ENCODE measurements at places on chromosomes 2 and 18.

DNA sequence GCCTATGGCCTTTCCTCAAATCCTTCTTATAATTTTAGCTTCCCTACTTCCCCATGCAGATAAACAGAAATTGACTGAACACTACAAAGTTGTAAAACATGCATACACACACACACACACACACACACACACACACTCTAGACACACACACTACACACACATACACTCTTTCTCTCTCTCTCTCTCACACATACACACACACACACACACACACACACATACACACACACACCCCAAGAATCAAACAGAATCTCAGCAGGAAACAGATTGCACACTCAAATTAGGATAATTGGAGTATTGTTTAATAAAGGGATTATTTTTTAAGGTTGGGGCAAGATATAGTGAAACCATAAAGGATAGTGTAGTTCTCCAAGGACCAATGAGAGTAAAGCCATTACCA lies 152.2 kb upstream of the SP5 start:
- no peak for DNase-seq

DNA sequence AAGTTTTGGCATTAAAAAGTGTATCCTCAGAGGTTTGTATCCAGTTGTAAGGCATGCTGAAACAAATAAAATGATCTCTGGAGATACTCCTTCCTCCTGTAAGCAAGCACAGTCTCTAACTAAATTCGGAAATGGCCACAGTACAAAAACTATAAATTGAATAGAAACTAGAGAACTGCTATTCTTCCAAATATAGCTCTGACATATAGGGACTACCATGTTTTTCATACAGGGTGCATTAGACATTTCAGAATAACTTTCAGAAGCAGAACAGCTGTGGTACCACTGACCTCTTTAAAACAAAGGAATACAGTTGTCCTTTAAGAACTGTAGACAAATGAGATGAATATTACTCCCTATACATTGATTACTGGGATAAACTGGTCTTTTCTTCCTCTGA lies 568.5 kb downstream of the ARHGAP15 start:
- no peak for DNase-seq

GRCh38 chr2:234491281-234491680 lies 5.6 kb downstream of the ARL4C start:
- no peak for DNase-seq

DNA sequence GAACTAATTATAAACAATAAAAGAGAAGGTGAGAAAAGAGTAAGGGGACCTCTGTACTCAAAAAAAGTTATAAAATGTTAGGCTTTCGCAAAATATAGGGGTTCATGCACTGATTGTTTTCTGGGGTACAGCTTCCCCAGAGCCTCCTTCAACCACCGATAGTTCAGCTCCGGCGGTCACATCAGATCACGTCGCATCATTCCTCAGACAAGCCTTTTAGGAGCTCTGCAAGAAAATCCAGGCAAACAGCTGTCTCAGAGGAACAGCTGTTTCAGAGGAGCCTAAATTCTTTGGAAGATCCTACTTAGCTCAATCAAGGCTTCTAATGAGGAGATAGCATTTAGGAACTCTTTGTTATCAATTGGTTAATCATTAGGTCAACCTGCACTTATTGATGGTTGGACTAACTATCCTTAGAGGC lies 78.7 kb downstream of the MYCN start:
- DNase-seq = no peak

DNA sequence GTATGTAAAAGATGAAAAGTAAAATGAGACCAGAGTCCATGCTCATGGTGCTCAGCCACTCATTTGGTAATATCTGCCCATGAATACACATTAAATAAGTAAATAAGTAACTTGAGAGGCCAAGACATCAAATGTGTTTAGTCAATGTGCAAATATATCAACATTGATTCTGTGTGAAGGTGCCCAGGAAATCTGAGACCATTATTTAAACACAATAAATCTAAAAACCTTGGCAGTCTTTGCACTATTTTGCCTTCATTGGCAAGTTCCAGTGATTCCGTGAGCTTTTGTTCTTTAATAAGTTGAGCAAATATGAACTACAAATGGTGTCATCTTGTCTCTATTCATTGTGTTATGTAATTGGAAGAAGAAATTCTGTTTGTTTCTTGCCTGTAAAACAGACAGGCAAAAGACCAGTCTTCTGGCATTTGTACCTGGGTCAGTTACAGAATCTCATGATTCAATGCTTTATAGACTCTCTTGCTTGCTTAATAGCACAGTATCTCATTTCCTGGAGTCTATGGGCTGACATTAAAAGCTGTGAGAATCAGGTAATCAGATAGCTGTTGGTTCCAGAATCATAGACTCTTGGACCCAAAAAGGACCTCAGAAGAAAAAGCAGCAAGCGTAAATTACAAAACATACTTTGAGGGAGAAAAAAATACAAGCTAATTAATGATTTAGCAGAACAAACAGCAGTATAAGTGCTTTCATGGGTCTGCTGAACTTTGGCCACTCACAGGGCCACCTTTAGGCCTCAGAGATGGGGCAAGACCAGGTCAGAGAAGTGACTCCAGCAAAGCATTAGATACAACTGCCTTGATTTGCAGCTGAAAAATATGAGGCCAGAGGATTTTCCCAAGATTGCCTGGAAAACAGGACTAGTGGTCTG lies 20.0 kb upstream of the SERPINB3 start:
- no peak for DNase-seq

- no peak for DNase-seq
Observed at GRCh38 chr18:78740876-78741275, 238.7 kb upstream of the SALL3 start.

DNA sequence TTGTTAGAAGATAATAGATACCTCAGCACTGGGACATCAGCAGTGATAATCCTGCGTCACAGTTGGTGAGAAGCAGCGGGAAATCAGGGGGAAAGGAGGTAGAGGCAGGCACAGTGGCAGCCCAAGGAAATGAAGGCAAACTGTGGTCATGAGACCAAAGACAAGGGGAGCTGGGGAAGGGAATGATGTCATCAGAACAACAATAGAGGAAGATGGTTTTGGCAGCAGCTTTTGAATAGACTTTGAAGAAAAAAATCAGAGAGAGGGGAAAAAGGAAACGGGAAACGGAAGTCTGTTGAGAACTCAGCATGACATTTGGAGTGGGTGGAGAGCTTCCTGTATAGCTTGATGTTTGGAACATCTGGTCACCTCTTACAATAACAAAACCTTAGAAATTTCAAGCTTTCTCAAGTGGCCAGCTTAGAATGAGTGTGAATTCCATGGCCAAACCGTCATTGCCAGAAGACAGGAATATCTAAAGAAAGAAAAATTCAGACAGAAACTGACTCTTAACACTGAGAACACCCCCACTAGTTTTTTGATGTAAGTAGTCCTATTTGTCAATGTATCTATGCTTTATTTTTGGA lies 18.4 kb upstream of the YES1 start:
- DNase-seq = no peak

Measured in activated CD8-positive, alpha-beta memory T cell treated with anti-CD3 and anti-CD28 coated beads for 4 hours (primary cell).